ENCODE measurements at places on chromosomes 5 and 9. TPM values are rescaled to one million over a fixed set of nuclear protein-coding genes. Genes with fewer than 3 reads are reported as not detected.

DNA sequence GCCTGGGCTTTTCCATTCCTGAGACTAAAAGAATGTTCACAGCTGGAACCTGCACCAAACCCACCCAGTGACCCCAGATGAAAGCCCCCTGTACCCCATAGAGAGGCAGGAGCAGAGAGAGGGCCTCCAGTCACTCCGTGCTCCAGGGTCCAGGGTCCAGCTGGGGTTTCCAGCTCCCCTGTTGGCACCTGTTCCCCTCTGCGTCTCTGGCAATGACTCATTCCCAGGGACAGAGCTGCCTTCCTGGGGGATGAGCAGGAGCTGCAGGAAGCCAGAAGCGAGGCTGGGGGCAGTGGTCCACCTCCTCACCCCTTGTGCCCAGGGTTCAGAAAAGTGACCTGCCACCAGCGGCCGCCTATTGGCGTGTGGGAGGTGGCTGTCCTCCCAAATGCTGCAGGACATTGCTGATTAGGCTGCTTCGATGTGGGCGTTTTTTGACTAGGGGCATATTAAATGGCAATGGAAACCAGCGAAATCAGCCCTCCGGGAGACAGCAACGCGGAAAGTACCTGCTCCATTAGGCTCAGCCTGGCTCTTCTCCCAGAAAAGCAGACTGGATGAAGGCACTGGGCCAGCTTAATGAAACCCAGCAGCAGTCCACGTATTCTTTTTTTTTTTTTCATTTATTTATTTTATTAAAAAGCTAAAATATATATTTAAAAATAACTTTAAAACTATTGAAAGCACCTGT, 97.4 kb downstream of the DAP start:
- H3K4me1 ChIP-seq, result no peaks in the 10 kb centered on the region
- DNase-seq, result no peak
- no peaks in the 10 kb centered on the region for H3K27me3 ChIP-seq
- H3K36me3 ChIP-seq, result no peaks in the 10 kb centered on the region

The DMRT2 gene
- total RNA-seq, result 5.2 TPM

DNA sequence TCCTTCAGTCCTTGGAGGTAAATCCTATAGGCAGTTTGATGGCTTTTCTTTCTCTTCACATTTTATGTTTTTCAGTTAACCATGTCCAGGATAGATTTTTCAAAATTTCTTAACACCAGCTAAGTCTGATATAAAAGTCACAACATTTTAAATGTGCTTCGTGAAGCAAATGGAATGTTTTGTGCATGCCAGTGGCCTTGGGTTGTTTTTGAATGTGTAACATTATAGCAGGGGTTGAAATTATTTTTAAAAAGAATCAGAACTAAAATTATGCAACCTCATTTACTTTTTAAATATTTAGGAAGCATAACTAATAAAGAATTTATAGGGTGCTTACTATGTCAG, 201.1 kb downstream of the ARHGEF28 start:
- no peaks in the 10 kb centered on the region for H3K27me3 ChIP-seq
- H3K27ac ChIP-seq, result peak overlapping the region; percentile 33
- no peaks in the 10 kb centered on the region for H3K4me1 ChIP-seq
- no peak overlapping the region for H3K4me3 ChIP-seq
- no peaks in the 10 kb centered on the region for H3K36me3 ChIP-seq

- H3K36me3 ChIP-seq, result no peaks in the 10 kb centered on the region
- DNase-seq, result no peak
- H3K27me3 ChIP-seq, result no peaks in the 10 kb centered on the region
- no peaks in the 10 kb centered on the region for H3K4me1 ChIP-seq
These were observed 61.7 kb upstream of the SHB start for GRCh38 chr9:38130724-38131123.

The SELENOP gene
- total RNA-seq, result 1,002 TPM

GRCh38 chr5:25286319-25286718, 641.5 kb upstream of the CDH10 start:
- no peaks in the 10 kb centered on the region for H3K36me3 ChIP-seq
- no peak overlapping the region for H3K27ac ChIP-seq
- H3K27me3 ChIP-seq, result no peaks in the 10 kb centered on the region
- DNase-seq, result no peak
- H3K4me3 ChIP-seq, result no peak overlapping the region

DNA sequence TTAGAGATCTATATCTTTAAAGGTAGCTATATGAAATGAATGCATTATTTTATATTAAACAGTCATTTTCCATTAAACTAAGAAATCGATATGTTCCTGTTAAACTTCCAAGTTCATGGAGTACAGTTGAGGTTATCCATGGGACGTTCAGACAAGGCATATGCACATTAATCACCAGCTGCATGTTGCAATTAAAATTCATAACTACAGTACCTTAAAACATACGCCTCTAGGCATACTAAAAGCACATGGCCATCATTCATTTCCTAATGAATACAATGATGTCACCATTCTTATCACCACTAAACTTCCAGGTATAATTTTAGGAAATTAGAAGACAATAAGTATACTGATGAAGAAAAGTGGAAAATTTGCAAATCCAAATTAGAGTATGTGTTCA, 174.3 kb downstream of the CDH12 start:
- no peak for DNase-seq
- no peak overlapping the region for H3K4me3 ChIP-seq
- H3K36me3 ChIP-seq, result no peaks in the 10 kb centered on the region
- H3K4me1 ChIP-seq, result no peaks in the 10 kb centered on the region
- no peak overlapping the region for H3K27ac ChIP-seq

DNA sequence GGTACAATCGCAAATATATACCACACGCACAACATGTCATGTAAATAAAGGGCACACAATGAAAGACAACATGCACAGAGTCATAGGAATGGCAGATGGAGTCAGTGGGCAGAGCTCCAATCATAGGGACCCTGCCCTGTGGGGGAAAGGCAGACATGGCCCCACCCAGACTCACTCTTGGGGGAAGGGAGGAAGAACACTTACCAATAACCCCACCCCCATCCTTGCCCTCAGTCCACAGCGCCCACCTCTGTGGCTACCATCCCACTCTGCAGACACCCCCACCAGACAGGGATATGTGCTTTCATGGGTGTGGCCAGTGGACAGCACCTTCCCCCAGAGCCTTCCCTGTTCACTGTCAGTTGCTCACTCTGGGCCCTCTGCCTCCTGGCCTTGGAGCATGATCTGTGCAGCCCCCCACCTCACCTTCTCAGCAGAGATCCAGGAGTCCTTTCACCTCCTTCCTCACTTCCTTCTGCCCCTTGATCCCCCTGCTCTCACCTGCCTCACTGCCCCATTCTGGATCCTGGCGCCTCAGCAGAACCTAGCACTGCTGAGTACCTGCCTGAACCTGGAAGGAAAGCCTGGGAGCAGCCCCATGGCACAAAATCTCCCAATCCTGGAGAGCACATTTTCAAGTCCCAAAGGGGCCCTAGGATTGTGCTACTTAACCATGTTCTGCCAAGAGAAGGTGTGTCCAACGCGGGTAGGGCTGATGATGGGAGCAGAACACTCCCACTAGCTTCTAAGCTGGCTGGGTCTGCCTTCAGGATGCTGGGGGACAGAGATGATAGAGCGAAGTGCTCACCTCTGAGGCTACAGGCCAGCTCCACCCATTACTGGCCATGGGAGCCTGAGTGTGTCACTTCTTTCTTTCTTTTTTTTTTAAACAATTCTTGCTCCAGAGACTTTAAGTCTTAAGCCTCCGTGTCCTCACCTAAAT, 1.5 kb upstream of the PHF19 start:
- no peaks in the 10 kb centered on the region for H3K27me3 ChIP-seq
- no peak overlapping the region for H3K27ac ChIP-seq
- no peaks in the 10 kb centered on the region for H3K4me1 ChIP-seq
- no peak overlapping the region for H3K4me3 ChIP-seq
- no peak for DNase-seq

DNA sequence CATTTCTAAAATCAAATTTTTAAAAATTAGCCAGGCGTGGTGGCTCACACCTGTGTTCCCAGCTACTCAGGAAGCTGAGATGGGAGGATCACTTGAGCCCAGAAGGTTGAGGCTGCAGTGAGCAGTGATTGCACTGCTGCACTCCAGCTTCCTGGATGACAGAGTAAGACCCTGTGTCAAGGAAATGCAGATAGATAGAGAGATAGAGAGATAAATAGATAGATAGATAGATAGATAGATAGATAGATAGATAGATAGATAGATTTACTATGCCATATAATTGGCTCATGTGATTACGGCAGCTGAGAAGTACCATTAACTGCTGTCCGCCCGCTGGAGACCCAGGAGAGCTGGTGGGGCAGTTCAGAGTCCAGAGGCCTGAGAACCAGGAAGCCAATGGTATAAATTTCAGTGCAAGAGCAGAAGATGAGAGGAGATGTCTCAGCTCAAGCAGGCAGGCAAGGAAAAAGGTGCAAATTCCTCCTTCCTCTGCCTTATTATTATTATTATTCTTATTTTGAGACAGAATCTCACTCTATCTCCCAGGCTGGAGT, 13.0 kb upstream of the PTGES start:
- H3K27me3 ChIP-seq, result no peaks in the 10 kb centered on the region
- H3K4me1 ChIP-seq, result peaks cover 5% of the 10 kb centered on the region
- no peak overlapping the region for H3K4me3 ChIP-seq
- DNase-seq, result no peak

GRCh38 chr9:134863941-134864820, 16.4 kb upstream of the FCN2 start:
- peak overlapping the region; percentile 84 for H3K27ac ChIP-seq
- no peaks in the 10 kb centered on the region for H3K4me1 ChIP-seq
- no peak overlapping the region for H3K4me3 ChIP-seq
- no peaks in the 10 kb centered on the region for H3K27me3 ChIP-seq
- peak; percentile 65 for DNase-seq

GRCh38 chr9:75639971-75640610, 250.4 kb upstream of the PCSK5 start:
- H3K4me3 ChIP-seq, result no peak overlapping the region
- no peak for DNase-seq
- no peak overlapping the region for H3K27ac ChIP-seq
- H3K4me1 ChIP-seq, result no peaks in the 10 kb centered on the region
- no peaks in the 10 kb centered on the region for H3K36me3 ChIP-seq
- no peaks in the 10 kb centered on the region for H3K27me3 ChIP-seq

The SLC35A4 gene
- 20.3 TPM for total RNA-seq

- no peak for DNase-seq
- no peaks in the 10 kb centered on the region for H3K36me3 ChIP-seq
- H3K27me3 ChIP-seq, result no peaks in the 10 kb centered on the region
- H3K27ac ChIP-seq, result no peak overlapping the region
- H3K4me3 ChIP-seq, result no peak overlapping the region
- H3K4me1 ChIP-seq, result no peaks in the 10 kb centered on the region
These were observed 162.0 kb downstream of the SLC25A46 start for GRCh38 chr5:110900829-110901228.

DNA sequence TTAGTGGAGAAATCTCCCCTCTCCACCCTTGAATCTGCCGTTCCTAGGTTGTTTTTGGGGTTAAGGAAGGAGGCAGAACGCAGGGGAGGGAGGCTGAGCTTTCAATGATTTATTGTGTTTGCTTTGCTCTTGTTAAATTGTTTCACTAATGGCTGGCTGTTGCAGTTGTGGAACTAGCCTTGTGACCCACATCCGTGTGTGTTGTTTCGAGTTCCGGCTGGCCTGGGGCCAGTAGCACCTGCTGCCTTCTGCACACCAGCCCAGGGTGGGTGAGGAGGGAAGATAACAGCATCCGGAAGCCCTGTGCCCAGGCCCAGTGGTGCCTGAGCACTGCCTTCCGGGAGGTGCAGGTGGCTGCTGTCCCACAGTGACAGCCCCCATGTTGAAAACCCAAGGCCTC, 3.6 kb downstream of the ERGIC1 start:
- H3K27ac ChIP-seq, result peak overlapping the region; percentile 94
- H3K27me3 ChIP-seq, result no peaks in the 10 kb centered on the region
- DNase-seq, result peak; percentile 72
- H3K36me3 ChIP-seq, result no peaks in the 10 kb centered on the region

- no peak overlapping the region for H3K4me3 ChIP-seq
- H3K4me1 ChIP-seq, result no peaks in the 10 kb centered on the region
- H3K27ac ChIP-seq, result no peak overlapping the region
- DNase-seq, result no peak
- H3K27me3 ChIP-seq, result no peaks in the 10 kb centered on the region
These were observed 304.0 kb upstream of the KLF4 start for GRCh38 chr9:107793541-107793940.

DNA sequence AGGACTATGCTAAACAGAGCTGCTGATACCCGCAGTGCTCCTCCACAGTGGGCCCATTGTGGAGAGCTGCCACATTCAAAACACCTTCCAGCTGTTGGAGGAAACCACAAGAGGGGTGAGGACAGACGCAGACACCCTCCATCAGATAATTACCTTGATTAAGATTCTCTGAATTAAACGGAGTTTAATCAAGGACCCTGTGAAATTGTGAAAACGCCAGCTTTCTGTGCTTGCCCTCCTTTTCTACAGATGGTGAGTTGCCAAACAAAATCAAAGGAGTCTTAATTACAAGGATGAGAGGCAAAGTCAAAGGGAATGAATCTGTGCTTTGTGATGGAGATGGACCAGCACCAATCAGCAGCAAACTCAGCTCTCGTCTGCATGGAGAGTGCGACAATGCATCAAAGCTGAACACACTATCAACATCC, 596.1 kb downstream of the ELAVL2 start:
- DNase-seq, result no peak
- no peak overlapping the region for H3K27ac ChIP-seq
- no peaks in the 10 kb centered on the region for H3K27me3 ChIP-seq
- no peak overlapping the region for H3K4me3 ChIP-seq
- H3K4me1 ChIP-seq, result no peaks in the 10 kb centered on the region

The HBEGF gene
- 13.5 TPM for total RNA-seq

The PCDHGA2 gene
- 6.2 TPM for total RNA-seq

- H3K36me3 ChIP-seq, result no peaks in the 10 kb centered on the region
- H3K27me3 ChIP-seq, result no peaks in the 10 kb centered on the region
- H3K4me3 ChIP-seq, result no peak overlapping the region
- no peaks in the 10 kb centered on the region for H3K4me1 ChIP-seq
- no peak for DNase-seq
These were observed 93.9 kb downstream of the MAPKAP1 start for GRCh38 chr9:125613141-125613540.

The ZFP37 gene
- total RNA-seq, result 6.4 TPM

The CBY3 gene
- not detected for total RNA-seq

The GAS1 gene
- 79.8 TPM for total RNA-seq

The ABO gene
- total RNA-seq, result 2.8 TPM

GRCh38 chr9:17630531-17630949, 51.7 kb downstream of the SH3GL2 start:
- DNase-seq, result no peak
- no peaks in the 10 kb centered on the region for H3K27me3 ChIP-seq
- H3K36me3 ChIP-seq, result no peaks in the 10 kb centered on the region
- no peak overlapping the region for H3K4me3 ChIP-seq
- no peak overlapping the region for H3K27ac ChIP-seq
- no peaks in the 10 kb centered on the region for H3K4me1 ChIP-seq

DNA sequence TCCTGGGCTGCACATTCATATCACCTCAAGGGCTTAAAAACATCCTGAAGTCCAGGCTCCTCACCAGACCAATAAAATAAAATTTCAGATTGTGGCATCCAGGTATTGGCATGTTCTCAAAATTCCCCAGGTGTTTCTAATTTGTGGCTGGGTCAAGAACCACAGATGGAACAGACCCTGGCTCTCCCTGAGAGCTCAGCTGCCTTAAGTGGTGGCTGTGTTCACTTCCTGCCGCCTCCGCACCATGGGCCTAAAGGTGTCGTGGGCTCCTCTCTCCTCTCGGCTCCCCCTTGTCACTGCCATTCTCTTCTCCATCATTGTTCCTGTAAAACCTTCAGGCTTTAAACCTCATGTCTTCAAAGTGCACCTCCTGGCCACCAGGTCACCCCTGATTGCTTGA, 17.8 kb upstream of the CCNJL start:
- H3K4me3 ChIP-seq, result no peak overlapping the region
- H3K27ac ChIP-seq, result no peak overlapping the region
- no peaks in the 10 kb centered on the region for H3K27me3 ChIP-seq
- DNase-seq, result no peak
- no peaks in the 10 kb centered on the region for H3K4me1 ChIP-seq
